DMS53 (cell line): ENCODE measurements at places on chromosomes 12 and 14.

DNA sequence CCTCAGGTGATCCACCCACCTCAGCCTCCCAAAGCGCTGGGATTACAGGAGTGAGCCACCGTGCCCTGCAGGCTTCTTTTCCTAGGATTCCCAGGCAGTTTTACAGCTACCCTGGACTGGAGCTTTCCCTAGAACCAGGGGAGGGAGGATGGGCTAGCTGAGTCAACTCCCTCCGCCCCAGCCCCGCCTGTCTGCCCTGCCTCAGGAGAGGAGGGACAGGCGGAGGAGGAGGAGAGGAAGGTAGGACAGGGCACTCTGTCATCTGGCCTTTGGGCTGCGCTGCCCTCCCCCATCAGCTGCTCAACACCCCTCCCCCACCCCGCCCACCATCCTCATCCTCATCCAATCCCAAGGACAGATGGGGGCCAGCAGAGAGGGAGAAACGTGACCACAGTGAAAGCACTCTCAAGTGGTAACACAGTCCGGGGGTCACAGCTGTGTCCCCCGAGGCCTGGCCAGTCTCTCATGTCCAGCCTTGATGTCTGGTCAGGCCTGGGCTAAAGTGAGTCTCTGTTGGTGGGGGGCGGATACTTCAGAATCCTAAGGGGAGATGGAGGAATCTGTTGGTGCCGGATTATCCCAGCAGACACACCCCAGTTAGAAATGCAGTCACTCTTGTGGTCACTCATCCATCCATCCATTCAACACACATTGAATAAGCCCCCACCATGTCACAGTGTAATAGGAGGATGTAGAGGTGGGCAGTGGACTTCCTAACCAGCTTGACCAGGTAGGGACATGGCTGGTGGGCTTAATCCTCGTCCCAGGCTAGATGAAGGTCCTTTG lies 12.3 kb downstream of the FIGNL2 start:
- no peak for DNase-seq

DNA sequence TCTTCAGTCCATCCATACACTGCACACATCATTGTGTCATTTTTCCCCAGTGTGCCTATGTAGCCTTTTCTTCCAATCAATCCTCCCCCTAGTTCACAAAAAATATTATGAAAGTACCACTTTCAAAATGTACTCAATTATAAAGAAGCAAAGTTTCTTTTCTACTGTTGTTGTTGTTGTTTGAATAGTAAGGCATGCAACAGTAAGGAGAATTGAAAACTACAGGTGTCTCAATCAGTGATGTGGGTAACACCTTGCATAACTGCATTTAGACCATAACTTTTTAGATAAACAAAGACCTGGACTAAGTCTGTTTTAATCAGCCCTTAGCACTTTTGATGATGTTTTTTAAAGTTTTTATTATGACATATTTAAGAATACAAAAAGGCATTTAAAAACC lies 104.4 kb downstream of the EML5 start:
- no peak for DNase-seq

DNA sequence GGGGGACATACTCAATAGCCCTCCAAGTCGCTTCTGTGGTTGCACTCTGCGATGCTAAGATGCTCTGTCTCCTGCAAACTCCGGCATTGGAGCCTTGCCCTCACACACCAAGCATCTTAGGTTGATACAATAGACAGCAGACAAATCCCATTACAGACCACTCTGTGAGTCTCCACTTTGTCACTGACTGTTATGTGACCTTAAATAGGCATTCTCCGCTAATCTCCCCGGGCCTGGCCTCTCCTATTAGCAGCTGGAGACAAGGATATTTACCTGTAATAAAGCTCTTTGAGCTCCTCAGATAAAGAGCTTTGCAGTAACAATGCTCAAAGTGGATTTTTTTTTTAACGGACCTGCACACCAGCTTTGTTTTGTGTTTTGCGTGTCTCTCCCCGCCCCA lies 479.7 kb upstream of the TBX3 start:
- DNase-seq = no peak

- no peak for DNase-seq
Measured at GRCh38 chr14:92898566-92899131, 24.3 kb upstream of the CHGA start.

DNA sequence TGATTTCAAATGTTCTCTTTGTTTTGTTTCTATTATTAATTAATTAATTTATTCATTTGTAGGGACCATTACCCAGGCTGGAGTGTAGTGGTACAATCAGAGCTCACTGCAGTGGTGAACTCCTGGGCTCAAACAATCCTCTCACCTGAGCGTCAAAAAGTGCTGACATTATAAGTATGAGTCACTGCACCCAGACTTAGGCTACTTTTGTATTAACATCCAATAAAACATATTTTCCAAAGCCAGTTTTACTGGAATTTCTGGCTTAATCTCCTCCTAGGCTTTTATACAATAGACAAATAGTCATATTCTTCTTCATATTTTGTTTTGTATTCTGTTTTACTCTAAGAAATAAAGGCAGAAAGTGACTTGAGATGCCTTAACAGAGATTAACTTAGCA lies 749.6 kb downstream of the SLC16A7 start:
- peak; percentile 40 for DNase-seq

GRCh38 chr12:30473274-30473673 lies 222.4 kb downstream of the IPO8 start:
- no peak for DNase-seq

GRCh38 chr12:34294137-34294536 lies 271.8 kb downstream of the ALG10 start:
- DNase-seq = no peak

DNA sequence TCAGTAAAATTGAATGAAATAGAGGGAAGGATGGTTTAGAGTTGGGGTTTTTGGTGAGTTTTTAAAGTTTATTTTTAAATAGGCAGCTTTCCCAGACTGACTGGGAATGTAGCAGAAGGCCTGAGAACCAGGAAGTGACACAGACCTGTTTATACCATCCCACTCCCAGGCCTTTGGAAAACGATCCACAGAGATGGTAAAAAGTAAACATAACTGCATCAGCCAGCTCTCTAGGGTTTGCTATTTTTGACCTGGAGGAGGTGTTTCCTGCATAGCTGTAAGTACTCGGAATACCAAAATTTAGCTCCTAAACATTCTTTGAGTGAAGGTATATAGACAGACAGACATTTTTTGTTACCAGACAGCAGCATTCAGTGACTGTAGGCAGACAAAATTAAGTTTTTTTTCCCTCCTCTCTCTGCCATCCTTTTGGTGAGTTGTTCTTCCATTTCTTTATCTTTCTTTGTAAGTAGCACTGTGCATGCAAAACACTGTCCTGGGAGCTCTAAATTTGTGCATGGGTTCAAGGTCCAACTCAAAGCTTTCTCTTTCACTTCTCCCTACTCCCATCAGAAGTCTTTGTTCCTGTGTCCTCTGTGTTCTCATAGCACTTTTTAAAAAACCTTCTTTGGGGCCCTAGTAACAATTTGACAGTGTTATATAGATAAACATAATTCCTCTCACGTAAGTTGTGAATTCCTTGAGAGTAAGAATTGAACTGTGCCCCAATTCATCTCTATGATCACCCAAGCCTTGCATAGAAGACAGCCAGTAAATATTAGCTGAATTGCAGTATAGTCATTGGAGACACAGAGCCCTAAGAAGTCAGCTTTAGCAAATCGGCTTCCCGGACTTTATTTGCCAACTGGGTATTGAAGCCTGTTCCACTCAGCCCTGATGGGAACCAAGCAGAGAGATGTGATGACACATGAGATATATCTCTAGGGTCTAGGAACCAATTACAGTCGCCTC lies 37.4 kb downstream of the SUSD6 start:
- peak; percentile 80 for DNase-seq

GRCh38 chr14:21350539-21350938 lies 33.3 kb downstream of the SUPT16H start:
- no peak for DNase-seq

- peak; percentile 70 for DNase-seq
Measured at GRCh38 chr12:74401035-74401434, 136.6 kb upstream of the ATXN7L3B start.

DNA sequence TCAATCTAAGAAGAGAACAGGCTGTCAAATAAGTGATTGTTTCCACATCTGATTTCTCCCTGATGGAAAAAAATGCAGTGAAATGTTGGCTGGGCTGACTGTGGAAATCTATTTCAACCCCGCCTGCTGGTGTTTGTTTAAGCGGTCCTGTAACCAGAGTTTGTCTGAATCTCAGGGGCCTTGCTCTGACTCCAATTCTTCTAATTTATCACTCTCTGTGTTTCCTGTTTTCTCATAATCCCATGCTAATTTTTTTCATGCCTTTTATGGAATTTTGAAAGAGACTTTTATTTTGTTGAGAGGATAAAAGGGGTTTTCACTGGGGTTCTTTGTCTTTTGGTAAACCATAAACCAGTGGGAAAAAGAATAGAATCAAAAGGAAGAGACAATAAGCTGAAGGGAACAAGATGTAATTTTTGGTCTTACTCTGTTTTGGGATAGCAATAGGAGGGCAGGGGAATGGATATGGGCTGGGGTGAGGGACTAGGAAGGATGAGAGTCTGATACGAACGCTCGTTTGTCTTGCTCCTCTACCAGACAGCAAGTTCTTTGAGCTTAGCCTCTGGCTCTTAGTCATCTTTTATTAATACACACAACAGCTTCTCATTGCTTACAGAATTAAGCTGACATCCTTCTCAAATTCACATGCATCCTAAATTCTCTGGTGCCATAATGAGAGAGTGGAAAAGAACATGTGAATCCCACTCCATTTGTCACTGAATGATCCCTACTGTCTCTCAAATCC lies 8.0 kb upstream of the MGP start:
- no peak for DNase-seq

- DNase-seq = no peak
Measured at GRCh38 chr14:26606729-26607312, 9.0 kb upstream of the NOVA1 start.

GRCh38 chr14:106199097-106199496 lies 672.7 kb downstream of the TMEM121 start:
- DNase-seq = no peak

DNA sequence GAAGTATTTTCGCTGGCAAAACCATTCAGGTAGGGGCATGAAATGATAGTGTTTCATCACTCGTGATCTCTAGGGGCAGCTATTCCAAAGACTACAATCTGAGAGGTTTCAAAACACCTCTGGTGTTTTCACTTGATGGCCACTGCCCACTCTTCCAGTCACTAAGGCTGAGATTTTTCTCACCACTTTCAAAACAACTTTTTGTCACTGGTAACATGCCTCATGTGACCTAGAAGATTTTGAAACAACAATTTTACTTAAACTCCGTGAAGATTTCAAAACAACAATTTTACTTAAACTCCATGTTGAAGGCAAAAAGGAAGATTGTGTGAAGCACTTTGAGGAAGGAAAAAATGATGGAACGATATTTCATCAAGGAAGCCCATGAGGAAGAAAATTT lies 1.2 kb upstream of the IRAK3 start:
- DNase-seq = no peak

GRCh38 chr14:46574221-46574977 lies 77.2 kb downstream of the RPL10L start:
- peak; percentile 2 for DNase-seq

DNA sequence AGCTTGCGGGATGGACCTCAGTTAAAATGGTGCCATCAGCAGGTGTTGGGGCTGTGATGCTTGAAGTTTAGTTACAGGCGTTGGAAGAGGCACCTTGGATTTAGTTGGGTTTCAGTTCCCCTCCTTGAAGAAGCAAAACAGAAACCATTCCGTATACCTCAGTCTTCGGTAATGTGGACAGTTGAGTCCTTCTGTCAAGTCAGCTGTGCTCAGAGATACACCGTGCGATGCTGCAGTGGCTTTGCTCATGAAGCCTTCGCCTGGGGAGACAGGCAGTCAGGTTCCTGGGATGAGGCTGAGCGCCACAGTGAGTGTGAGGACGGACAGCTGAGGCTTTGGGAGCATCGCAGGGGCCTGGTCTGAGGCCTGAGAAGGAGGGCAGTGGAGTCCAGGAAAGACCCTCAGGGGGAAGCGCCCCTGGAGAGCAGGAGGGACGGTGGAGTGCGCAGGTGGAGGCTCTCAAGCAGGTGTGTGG lies 7.4 kb downstream of the RAN start:
- peak; percentile 51 for DNase-seq

- DNase-seq = peak; percentile 15
Measured at GRCh38 chr12:89927226-89927698, 218.6 kb upstream of the ATP2B1 start.

GRCh38 chr14:71314717-71315116 lies 407.5 kb downstream of the PCNX1 start:
- no peak for DNase-seq

- peak; percentile 73 for DNase-seq
Measured at GRCh38 chr12:123064885-123065619, 84.6 kb downstream of the ARL6IP4 start.

- no peak for DNase-seq
Measured at GRCh38 chr14:33671556-33671955, 279.3 kb downstream of the EGLN3 start.

- peak; percentile 77 for DNase-seq
Measured at GRCh38 chr12:125186471-125187147, 121.4 kb downstream of the AACS start.

DNA sequence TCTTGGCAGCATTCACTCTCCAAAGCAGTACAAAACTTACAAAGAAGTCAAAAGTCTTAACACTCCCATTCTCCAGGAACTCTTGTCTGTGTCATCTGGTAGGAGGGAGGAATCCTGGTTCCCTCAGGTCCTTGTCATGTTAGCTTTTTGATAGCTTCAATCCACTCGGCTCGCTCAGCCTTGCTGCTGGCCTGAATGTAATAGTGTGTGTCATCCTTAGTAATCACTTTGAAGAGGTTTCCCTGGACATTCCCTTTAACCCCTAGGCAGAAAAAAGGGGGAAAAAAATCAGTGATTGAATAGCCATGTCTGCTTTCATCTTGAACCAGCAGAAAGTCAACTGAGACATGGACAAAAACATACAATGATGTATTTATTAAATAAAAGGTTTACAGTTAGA lies 24.8 kb downstream of the PLEK2 start:
- DNase-seq = no peak

DNA sequence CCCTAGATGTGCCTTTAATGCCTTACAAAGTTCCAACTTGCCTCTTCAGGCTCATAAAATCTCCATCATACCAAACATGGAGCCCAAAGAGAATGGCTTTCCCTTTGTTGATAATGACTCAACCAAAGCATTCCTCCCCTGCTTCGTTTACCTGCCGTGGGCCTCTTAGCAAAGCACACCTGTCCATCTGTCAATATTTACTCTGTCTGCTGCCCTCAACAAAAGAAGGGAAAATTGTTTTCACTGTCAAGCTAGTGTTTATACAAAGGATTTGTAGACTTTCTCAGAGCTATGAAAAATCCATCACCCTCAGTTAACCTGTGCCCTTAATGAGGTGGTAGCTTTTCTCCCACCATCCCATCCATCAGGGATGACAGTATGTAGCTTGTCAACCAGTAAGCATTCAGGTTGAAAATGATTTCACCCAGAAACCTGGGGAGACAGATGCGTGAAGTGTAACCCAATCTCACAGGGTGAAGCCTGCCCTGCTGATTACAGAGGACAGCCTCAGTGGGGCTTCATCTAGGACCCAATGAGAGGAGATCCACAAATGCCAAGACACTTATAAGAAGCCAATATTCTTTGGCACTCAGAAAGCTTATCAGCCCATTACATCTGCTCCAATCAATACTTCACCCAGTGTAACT lies 278.1 kb downstream of the NUAK1 start:
- peak; percentile 100 for DNase-seq

GRCh38 chr12:130990034-130990433 lies 36.3 kb downstream of the ADGRD1 start:
- DNase-seq = no peak

GRCh38 chr12:2324387-2324786 lies 271.6 kb downstream of the CACNA1C start:
- DNase-seq = peak; percentile 89

- no peak for DNase-seq
Measured at GRCh38 chr12:125674554-125675338, 609.5 kb downstream of the AACS start.
